Left lung (tissue), 14 donors: ENCODE measurements at places on chromosomes 4 and X. TPM values are rescaled to one million over a fixed set of nuclear protein-coding genes. Genes with fewer than 3 reads are reported as not detected.

GRCh38 chr4:52588771-52589591 lies 70.1 kb downstream of the USP46 start:
- peak; percentile 15 for DNase-seq

- DNase-seq, result no peak
Observed at GRCh38 chrX:1442016-1442665, 10.6 kb downstream of the ASMTL start.

DNA sequence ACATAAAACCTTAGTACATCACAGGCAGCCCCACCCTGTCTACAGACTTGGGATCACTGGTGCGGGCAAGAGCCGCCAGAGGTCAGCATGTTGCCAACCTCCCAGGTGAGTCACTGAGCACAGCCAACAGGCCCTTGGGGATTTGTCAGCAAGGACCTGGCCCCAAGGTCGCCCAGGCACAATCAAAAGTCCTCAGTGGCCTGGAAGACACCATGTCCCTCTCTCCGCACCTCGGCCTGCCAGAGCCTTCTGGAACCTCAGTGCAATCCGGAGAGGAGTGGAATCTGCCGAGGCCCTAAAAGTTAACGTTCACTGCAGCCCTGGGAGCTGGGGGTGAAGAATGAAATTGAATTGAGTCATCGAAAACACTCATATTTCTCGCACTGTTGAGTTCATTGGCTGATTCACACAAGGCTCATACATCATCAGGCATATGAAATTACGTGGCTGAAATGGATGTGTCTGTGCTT lies 74.3 kb downstream of the WFS1 start:
- peak; percentile 54 for DNase-seq

DNA sequence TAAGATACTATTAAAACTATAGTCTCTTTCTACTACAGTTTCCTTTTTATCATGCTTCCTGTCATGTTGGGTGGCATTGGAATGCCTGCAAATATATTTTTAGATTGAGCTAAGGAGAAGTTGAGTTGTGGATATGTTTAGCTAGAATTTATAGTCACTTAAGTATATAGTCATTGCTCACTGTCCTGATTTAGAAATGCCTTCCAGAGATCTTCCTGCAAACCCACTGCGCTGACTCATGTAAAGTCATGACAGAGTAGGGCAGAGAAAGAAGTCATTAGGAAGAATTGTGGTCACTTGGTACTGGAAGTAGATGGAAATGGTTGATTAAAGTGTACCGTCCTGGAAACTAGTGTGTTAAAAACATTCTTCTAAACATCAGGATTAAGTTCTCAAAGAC lies 490.3 kb upstream of the PABPC4L start:
- DNase-seq, result no peak

DNA sequence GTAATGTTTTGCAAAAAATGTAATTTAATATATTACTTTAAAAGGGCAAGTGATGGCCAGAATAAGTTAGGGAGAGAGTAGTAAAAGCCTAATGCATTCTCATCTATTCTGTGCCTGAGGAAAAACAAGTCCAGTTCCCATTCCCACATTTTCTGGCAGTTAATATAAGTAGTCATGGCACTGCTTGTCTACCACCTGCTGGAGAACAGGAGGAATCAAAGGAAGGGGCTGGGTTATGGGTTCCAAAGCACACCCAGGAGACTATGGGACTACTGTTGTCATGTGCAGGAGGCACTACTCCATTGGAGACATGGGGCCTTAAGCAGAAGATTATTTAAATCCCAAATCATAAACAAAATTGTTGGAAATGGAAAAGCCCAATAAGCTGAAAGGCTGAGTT lies 2618.6 kb downstream of the ARAP2 start:
- DNase-seq, result no peak

DNA sequence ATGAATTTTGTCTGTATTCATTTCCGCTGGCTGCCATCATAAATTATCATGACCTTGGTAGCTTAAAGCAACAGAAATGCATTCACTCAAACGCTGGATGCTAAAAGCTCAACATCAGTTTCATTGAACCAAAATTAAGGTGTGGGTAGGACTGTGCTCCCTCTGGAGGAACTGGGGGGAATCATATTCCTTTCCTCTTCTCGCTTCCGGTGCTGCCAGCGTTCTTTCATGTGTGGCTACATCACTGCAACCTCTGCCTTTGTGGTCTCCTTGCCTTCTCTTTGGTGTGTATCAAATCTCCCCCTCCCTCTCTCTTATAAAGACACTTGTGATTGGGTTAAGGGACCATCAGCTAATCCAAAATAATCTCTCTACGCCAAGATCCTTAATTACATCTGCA lies 39.5 kb downstream of the NEIL3 start:
- no peak for DNase-seq

DNA sequence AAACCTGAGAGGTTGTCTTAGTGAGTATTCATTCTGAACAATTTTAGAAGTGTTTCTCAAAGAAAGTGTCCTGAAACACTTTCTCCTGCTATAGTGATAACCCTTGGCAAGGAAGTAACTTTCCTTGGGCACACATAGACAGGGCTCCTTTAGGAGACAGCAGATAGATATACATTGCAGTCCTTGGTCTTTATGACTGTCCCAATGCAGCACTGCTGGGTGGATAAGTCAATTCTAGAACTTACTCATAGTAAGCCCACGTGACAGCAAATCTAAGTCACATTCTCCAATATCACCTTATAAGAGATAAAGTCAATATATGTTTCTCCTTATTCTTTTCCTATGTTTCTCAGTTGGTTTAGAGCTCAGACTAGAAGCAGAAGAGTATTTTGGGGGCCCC lies 46.7 kb downstream of the GPRASP3 start:
- DNase-seq, result no peak

- no peak for DNase-seq
Observed at GRCh38 chrX:36414056-36414455, 494.5 kb downstream of the CFAP47 start.

GRCh38 chr4:173182403-173182802 lies 13.8 kb downstream of the GALNT7 start:
- DNase-seq, result no peak

- DNase-seq, result no peak
Observed at GRCh38 chr4:15964159-15964558, 1.2 kb upstream of the FGFBP2 start.

- DNase-seq, result no peak
Observed at GRCh38 chrX:56576721-56577120, 13.3 kb downstream of the UBQLN2 start.

DNA sequence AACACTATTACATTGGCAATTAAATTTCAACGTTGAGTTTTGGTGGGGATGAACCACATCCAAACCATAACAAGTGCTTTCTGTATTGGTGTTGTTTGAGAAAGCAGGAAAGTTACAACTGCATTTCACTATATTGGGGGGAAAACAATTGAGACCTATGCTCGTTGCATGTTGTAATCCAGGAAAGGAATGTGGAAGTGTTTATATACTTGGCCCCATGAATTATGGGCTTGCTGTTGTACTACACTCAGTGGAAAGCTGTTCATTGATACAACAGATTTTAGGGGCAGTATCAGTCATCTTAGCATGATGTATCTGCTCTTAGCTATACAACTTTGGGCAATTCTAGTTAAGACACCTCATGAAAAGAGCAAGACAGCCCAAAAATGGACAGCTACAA lies 52.4 kb downstream of the KLHL5 start:
- DNase-seq, result no peak

DNA sequence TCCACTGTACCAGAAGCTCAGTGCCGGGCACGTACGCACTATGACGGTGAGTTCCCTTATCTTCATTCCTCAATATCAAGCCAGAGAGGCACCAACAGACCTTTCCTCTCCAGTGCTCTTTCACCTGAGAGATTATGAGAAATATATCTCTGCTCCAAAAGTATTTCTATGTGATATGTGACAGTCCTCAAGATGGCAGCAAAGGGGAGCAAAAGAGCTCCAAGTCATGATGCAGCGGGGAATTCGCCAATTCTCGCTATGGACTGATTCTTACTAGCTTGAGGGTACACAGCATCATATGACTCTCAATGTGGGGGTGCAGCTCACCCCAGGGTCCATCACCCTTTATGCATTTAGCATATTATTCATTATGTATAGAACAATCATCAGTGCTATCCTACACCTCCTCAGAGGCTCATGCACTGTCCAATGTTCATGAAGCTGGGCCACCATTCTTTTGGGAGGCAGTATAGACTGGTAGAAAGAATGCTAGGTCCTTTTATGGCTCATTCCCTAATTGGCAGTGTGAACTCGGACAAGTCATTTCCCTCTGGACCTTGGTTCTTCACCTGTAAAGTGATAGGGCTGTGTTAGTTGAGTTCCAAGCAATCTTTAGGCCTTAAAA lies 12.8 kb upstream of the IQSEC2 start:
- DNase-seq, result no peak

GRCh38 chrX:103376979-103377324 lies 614 bp downstream of the BEX3 start:
- DNase-seq, result no peak

- DNase-seq, result no peak
Observed at GRCh38 chr4:108399610-108400265, 220.6 kb upstream of the RPL34 start.

- DNase-seq, result no peak
Observed at GRCh38 chr4:22187203-22187820, 238.7 kb upstream of the KCNIP4 start.

- no peak for DNase-seq
Observed at GRCh38 chrX:142040906-142041305, 137.2 kb downstream of the MAGEC1 start.

DNA sequence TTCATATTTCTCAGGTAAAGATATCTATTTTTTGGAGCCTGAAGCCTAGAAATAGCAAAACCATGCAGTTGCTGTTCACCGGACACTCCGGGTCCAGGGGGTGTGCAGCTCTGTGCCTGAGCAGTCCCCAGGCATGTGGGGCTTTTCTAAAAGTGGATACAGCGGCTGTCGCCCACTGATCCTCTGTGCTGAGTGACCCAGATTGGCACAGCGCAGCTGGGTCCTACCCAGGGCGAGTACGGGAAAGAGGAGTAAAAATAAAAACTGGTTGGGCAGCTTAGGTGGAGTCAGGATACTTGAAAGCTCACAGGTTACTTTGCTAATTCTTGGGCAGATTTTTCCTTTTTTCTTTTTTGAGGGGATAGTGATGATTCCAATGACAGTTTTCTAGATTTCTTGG lies 118.8 kb downstream of the UCHL1 start:
- no peak for DNase-seq

- no peak for DNase-seq
Observed at GRCh38 chrX:114906984-114907510, 110.4 kb downstream of the IL13RA2 start.

DNA sequence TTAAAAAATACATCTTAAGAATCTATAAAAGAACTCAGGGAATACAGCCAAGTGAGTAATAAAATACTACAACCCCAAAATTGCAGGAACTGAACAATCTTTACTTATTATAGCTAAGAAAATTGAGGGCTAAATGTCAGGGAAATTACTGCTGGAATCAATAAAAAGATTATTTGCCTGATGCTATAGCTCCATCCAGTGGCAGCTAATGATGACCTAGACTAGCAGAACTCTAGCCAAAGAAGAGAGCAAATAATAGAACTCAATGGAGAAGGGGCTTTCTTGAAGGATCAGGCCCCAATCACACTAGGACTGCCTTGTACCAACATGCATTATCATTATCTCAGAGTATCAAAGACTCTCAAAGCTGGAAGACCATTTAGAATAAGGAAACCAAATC lies 85.0 kb upstream of the FAM241A start:
- no peak for DNase-seq

DNA sequence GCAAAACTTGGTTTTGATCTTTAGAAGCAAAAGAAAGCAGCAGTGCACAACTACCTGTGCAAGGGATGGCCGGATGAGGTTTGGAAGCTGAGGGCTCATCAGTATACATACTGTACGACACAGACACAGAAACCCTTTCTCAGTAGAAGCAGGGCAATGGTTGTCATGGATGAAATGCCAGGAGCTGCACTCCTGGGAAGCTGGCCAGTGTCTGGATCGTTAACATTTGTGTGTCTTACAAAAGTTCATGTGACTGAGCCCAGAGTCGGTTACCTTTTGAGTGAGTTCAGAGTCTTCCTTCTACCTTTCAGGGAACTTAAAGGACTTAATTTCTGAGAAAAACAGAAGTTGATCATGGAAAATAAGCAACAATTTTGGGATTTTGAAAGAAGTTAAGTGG lies 230.3 kb downstream of the APBB2 start:
- DNase-seq, result no peak

Gene AFM
- total RNA-seq, result not detected

Gene GCNA
- total RNA-seq, result 3.2 TPM

Gene ARX
- total RNA-seq, result 0.26 TPM

Gene CDS1
- 25.7 TPM for total RNA-seq

Gene TCEAL7
- total RNA-seq, result 3.5 TPM

Gene TCP11X2
- total RNA-seq, result not detected

Gene NHS
- total RNA-seq, result 2.0 TPM

Gene MAGEE2
- total RNA-seq, result 0.29 TPM

Gene VEGFC
- 6.3 TPM for total RNA-seq

Gene CC2D2A
- 22.8 TPM for total RNA-seq
